ENCODE measurements at places on chromosomes 3 and 15.

DNA sequence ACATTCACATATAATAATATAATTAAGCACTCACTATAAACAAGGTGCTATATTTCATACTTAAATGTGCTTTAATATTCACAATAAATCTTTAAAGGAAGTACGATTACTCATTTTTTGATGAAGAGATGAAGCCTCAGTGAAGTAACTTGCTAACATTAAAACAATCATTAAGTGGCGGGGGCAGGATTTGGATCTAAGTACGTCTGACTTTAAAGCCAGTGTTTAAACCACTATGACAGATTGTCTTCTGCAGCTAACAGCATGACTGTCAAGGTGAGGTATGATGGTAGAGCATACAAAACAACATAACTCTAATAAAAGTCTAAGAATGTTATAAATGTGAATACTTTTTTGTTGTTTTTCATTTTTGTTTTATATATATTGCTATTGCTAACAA lies 862.1 kb downstream of the ROBO1 start:
- DNase-seq, result no peak

DNA sequence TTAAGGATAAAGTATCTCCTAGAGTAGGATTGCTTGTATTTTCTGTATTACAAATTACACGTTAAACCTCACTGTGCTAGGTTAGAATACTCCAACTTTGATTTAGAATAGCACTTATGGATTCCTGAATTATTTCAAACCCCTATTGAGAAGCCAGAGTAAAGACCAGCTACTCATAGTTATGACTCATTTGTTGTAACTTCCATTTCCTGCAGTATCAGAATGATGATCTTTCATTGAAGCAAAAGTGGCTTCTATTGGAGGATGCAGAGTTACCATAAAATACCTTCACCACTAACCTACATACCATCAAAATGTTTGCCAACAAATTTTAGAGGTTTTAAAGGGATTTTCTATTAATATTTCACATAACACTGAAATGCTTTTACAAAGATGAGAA lies 1322.7 kb upstream of the ALCAM start:
- peak; percentile 25 for DNase-seq

GRCh38 chr3:141071681-141072260 lies 20.6 kb downstream of the SPSB4 start:
- DNase-seq, result no peak

DNA sequence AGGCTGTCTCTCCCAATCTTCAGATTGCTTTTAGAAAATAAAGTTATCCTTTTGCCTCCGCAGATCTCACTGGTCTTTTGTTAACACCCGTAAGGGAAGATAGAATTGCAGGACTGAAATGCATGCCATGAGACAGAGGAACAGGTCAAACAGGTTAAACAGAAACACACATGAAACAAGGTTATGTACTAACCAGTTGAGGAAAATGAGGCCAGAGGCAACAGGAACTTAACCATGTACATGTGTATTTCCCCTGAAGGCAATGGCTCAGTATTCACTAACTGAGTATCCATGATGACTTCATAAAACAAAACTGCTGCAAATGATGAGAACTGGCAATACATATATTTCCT lies 169.1 kb upstream of the NSMCE3 start:
- DNase-seq, result no peak

DNA sequence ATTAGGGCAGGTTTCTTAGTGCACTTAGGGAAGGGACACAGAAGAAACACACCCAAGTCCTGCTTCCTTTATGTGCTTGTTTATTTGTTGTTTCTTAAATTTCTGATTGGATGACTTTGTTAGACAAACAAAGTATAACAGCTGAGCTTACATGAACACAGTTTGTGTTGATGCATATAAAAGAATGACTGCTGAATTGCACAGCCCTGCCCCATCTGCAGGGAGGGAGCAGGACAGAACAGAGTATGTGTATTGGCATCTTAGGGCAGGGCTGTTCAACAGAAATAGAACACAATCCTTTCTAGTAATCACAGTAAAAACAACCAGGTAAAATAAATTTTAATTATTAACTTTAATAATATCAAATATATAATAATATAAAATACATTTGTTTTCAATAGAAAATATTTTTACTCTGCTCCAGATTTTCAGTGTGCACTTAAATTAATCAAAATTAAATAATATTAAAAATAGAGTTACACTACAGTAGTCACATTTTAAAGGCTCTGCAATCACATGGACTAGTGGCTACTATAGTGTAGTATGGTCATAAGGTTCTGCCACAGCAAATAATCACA lies 198.4 kb downstream of the ZNF621 start:
- no peak for DNase-seq

GRCh38 chr3:143363276-143363675 lies 243.7 kb downstream of the CHST2 start:
- peak; percentile 73 for DNase-seq

DNA sequence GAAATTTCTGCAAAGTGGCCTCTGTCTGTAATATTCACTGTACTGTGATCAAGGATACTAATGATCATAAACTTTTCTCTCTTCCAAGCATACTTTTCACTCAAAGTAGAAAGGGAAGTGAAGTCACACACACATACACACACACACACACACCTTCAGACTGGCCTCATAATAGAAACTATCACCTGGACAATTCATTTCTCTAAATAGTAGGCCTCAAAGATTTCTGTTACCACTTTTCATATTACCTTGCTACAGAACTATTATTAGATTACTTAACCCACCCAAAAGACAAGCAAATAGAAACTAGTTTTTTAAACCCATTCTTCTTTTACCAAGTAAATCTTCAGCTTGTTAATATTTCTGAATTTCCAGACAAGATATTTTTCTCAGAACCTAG lies 12.2 kb downstream of the CPB1 start:
- DNase-seq, result no peak

DNA sequence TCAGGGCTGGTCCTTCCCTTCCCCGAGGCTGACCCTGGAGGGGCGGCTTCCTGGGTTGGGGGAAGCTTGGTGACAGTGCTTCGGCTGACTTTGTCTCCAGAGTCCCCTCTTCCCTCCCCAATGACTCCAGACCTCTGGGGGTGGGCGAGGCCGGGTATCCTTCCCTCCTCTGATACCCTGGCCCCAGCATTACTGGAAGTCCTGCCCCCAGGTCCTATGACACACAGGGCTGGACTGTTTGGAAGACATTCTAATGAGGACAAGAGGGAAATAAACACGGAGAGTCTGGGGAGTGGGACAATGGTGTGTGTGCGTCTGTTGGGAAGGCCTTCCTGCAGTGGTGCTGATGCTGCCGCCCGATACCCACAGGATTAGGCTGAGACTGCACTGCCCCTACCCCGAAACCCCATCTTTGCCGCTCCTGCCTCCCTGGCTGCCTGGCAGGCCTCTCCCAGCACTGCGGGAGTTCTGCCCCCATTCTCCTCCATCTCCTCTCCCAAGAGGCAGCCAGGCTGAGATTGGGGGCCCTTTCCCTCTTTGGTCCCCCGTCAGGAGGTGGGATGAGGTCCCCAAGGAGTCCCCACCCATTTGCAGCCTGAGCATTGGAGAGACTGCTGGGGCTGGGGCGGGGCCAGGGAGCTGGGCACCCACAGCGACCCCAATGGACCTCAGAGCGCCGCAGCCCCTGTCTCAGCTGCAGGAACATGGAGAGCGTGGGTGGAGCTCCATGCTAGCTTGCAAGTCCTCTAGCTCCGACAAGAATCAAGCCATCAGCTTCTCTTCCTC lies 29.7 kb upstream of the FBLN2 start:
- no peak for DNase-seq

- DNase-seq, result no peak
Observed at GRCh38 chr3:124680521-124680920, 49.7 kb upstream of the UMPS start.

GRCh38 chr3:7112523-7113056 lies 251.7 kb downstream of the GRM7 start:
- no peak for DNase-seq

DNA sequence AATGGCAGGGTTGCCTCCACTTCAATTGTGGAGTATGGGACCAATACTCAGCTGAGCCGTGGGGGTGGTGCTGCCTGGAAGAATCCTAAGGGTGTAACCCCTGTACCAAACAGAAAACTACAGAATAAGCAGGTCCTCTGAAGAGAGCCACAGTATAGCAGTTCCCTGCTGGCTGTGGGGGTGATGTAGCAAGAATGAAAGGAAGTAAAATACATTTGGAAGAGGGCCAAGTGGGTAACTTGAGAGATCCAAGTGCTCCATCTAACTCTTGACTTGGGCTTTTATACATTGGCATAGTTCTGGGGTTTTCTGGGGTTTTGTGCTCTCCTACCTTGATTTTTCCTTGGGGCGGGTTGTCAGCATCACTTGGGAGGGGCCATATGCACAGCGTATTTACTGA lies 341.4 kb downstream of the OTOL1 start:
- no peak for DNase-seq

- no peak for DNase-seq
Observed at GRCh38 chr15:70587896-70588567, 175.3 kb downstream of the UACA start.

DNA sequence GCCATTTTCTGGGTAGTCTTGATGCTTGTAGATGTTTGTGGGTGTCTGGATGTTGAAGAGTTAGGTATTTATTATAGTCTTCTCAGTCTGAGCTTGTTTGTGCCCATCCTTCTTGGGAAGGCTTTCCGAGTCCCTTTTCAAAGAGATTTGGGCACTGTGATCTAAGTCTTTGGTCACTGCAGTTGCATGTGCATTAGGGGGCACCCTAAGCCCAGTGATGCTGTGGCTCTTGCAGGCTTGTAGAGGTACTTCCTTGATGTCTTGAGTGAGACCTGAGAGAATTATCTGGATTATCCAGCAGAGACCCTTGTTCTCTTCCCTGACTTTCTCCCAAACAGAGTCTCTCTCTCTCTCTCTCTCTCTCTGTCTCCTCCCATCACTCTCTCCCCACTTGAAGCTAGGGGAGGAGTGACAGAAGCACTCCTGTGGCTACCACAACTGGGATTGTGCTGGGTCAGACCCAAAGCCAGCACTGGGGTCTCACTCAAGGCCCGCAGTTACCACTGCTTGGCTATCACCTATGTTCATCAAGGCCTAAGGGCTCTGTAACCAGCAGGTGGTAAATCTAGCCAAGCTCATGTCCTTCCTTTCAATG lies 68.5 kb downstream of the TMCO5A start:
- peak; percentile 83 for DNase-seq

GRCh38 chr15:100861511-100861991 lies 18.1 kb upstream of the ALDH1A3 start:
- no peak for DNase-seq

- DNase-seq, result peak; percentile 55
Observed at GRCh38 chr15:80932989-80933388, 56.6 kb downstream of the MESD start.

GRCh38 chr3:3260870-3261269 lies 81.4 kb upstream of the CRBN start:
- DNase-seq, result no peak

GRCh38 chr3:143236226-143236964 lies 116.8 kb downstream of the CHST2 start:
- DNase-seq, result no peak

GRCh38 chr3:184448321-184449160 lies 68.7 kb downstream of the CHRD start:
- peak; percentile 80 for DNase-seq

- DNase-seq, result peak; percentile 20
Observed at GRCh38 chr3:101303089-101303731, 17.2 kb downstream of the IMPG2 start.

DNA sequence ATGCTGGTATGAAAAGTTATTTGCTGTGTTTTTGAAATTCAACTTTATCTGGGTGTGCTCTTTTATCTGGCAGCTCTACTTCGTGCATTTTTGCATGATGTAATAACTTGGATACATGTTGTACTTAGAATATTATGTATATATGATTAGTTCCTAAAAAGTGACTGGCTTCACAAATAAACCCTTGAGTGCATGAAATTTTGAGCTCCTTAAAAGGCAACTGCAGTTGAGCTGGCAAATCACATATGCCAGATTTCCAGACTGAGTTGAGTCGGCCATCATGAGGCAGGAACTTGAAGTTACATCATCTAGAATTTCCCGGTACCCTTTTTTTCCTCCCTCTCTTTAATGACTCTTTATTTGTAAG lies 162.5 kb downstream of the FNDC3B start:
- DNase-seq, result peak; percentile 87

- DNase-seq, result no peak
Observed at GRCh38 chr3:145177828-145178227, 983.2 kb downstream of the PLOD2 start.

DNA sequence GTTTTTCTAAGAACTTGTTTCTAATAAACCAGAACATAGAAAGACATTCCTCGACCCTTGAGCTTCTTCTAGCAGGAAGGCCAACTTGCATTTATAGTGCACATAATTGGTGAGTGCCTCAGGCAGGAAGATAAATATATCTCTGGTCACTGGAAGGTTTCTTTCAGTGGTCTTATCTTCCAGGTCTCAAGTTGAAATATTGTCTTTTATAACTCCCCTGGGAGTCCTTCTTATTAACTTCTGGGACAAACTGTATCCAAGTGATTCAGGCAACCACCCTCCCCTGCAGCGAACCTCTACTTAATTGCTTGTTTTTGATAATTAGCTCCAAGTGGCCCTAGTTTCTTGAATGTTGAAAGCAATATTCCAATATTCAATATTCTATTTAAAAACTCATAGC lies 346.8 kb upstream of the GOLIM4 start:
- no peak for DNase-seq

GRCh38 chr3:156577736-156578135 lies 22.8 kb upstream of the SSR3 start:
- peak; percentile 8 for DNase-seq

DNA sequence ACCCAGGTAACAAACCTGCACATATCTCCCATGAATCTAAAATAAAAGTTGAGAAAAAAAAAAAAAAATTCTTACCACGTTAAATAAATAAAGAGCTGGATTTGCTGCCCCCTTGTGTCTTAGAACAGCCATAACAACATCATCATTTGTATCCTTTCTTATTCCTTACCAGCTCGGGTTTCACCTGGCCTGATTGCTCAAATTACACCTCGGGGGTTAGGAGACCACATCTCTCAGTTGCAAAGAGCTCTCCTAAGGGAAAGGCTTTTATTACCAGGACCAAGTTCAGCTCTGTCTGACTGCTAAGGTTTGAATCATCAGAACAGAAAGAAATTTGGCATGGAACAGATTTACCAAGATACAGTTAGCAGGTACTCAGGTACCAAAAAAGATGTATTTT lies 25.8 kb upstream of the RPL39L start:
- peak; percentile 64 for DNase-seq

- peak; percentile 77 for DNase-seq
Observed at GRCh38 chr15:76190751-76191538, 120.3 kb downstream of the ETFA start.

DNA sequence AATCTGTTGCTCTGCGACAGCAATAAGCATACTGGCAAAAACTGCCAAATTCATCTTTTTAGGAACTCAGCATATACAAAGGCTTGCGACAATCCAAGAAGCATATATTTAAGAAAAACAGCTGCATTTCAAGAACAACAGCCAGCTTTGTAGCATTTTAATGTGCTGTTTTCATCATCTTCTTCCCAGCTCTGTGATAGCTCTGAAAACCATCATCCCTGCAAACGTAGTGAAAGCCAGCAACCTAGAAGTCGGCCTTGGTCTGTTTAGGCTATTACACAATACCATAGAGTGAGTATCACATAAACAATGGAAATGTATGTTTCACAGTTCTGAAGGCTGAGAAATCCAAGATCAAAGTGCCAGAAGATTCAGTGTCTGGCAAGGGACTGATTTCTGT lies 187.5 kb downstream of the NAALADL2 start:
- no peak for DNase-seq
